Heart right ventricle (tissue), 16 donors: ENCODE measurements at places on chromosomes 12 and 14. TPM values are rescaled to one million over a fixed set of nuclear protein-coding genes. Genes with fewer than 3 reads are reported as not detected.

GRCh38 chr12:45329238-45329637 lies 113.3 kb downstream of the ANO6 start:
- peaks cover 35% of the 10 kb centered on the region for H3K4me1 ChIP-seq
- DNase-seq = no peak
- H3K4me3 ChIP-seq = no peak overlapping the region
- H3K27ac ChIP-seq = no peak overlapping the region

DNA sequence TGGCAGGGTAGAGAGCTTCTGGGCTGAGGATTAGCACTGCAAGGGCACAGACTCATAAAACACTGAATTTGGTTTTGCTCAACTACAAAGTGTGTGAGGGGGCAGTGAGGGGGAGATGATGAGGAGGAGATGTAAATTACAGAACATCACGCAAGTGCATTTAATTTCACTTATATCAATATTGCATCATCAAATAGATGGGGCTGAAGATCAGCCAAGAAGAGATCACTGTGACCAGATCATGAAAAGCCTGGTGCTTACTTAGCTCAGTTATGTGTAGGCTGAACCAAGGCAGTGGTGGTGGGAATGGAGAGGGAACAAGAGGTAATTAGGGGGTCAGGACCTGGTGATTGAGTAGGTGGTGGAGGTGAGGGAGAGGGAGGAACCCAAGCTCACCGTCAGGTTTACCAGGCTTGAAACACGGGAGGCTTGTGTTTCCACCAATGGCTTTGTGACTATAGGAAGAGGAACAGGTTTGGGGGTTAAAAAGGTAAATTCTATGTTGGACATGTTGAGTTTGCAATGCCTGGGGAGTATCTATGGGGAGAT lies 11.3 kb downstream of the FOS start:
- DNase-seq = no peak
- no peaks in the 10 kb centered on the region for H3K27me3 ChIP-seq
- no peaks in the 10 kb centered on the region for H3K36me3 ChIP-seq
- no peak overlapping the region for H3K27ac ChIP-seq
- H3K4me3 ChIP-seq = no peak overlapping the region

Gene RHOF
- total RNA-seq = 20.5 TPM

Gene SERPINA1
- total RNA-seq = 38.3 TPM

GRCh38 chr14:86462193-86462753 lies 932.3 kb downstream of the FLRT2 start:
- no peaks in the 10 kb centered on the region for H3K36me3 ChIP-seq
- DNase-seq = no peak
- no peaks in the 10 kb centered on the region for H3K27me3 ChIP-seq
- H3K4me1 ChIP-seq = no peaks in the 10 kb centered on the region

DNA sequence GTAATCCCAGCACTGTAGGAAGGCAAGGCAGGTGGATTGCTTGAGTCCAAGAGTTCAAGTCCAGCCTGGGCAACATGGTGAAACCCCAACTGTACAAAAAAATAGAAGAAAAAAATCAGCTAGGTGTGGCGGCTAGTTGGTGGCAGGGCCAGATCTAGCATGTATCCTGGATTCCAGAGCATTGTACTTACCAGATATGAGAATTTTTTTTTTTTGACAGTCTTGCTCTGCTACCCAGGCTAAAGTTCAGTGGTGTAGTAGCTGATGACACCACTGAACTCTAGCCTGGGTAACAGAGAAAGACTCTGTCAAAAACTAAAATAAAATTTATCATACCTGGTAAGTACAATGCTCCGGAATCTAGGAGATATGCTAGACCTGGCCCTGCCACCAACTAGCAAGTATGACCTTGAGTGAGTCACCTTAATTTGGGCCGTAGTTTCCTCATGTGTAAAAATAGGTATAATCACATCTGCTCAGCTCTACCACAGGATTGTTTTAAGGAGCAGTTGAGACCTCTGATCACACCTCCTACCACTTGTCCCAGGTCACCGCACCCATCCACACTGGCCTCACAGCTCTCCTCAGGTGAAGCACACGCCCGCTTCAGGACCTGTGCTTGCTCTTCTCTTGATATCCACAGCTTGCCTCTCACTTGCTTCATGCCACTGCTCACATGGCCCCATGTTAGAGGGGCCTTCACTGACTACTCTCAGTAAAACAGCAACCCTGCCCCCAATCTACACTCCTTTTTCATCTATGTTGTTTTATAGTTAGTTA lies 140.2 kb downstream of the STXBP6 start:
- H3K36me3 ChIP-seq = no peaks in the 10 kb centered on the region
- H3K4me1 ChIP-seq = peaks cover 20% of the 10 kb centered on the region
- no peak overlapping the region for H3K4me3 ChIP-seq
- no peak for DNase-seq
- no peaks in the 10 kb centered on the region for H3K27me3 ChIP-seq
- H3K27ac ChIP-seq = no peak overlapping the region

- no peak overlapping the region for H3K4me3 ChIP-seq
- peak; percentile 75 for DNase-seq
- no peaks in the 10 kb centered on the region for H3K36me3 ChIP-seq
- peaks cover 18% of the 10 kb centered on the region for H3K4me1 ChIP-seq
- H3K27ac ChIP-seq = peak overlapping the region; percentile 27
Observed at GRCh38 chr12:121095544-121096198, 37.0 kb upstream of the P2RX7 start.

DNA sequence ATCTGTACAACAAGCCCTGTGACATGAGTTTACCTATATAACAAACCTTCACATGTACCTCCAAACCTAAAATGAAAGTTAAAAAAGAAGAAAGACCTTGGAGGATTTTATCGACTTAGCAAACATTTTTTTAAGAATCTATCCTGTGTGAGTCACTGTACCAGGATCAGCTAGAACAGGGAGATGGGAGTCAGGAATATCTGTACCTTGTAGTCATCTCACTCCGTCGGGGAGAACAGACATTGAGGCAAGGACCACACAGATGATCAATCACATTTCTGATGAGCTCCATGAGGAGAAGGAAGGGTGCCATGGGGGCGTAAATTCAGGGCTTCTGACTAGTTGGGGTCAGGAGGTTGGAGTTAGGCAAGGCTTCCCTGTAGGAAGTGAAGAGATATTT lies 310.6 kb downstream of the VRK1 start:
- peaks cover 22% of the 10 kb centered on the region for H3K27me3 ChIP-seq
- H3K4me1 ChIP-seq = no peaks in the 10 kb centered on the region
- no peaks in the 10 kb centered on the region for H3K36me3 ChIP-seq
- DNase-seq = no peak
